Retina (tissue), 1 donor: ENCODE measurements at places on chromosomes 2 and 18.

GRCh38 chr18:58447402-58448095 lies 181.3 kb downstream of the ALPK2 start:
- peak; percentile 75 for DNase-seq

GRCh38 chr2:72719416-72719815 lies 106.4 kb downstream of the EXOC6B start:
- DNase-seq: no peak

GRCh38 chr2:150012986-150013385 lies 425.4 kb upstream of the MMADHC start:
- peak; percentile 38 for DNase-seq

DNA sequence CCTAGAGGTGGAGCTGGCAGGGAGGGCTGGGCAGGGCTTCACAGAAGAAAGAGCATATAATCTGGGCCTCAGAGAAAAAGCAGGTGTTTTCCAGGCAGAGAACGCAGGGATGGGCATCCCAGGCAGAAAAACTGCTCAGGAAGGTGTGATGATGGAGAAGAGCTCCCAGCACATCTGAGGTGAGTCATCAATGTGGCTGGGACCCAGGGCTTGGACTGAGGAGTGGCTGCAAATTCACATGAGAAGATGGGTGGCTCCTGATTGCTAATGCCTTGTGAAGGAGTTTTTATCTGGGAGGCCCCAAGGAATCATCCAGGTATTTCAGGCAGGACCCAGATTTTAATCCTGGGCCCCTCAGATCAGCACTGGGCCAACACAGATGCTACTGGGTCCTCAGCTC lies 10.2 kb downstream of the IL1F10 start:
- DNase-seq: no peak

- DNase-seq: peak; percentile 58
Observed at GRCh38 chr2:223688094-223688835, 86.1 kb upstream of the SCG2 start.
